ENCODE measurements at places on chromosomes 6 and 20.

DNA sequence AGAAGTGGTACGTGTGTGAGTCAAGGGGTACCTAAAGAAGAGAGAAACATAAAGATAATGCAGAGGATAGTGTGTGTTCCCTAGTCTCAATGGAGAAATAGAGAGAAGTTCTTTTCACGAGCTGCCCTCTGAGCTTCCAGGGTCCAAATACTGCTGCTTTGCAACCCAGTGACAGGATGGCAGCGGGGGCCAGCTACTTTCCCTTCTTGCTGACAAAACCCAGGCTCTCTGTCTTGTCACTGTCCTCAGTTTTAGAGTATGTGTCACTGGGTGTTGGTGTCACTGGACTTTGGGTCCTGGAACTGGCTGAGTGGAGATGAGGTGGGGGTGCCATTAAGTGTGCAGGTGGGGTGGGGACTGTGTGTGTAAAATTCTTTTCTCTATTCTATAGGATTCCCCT, 265.6 kb downstream of the CDC5L start:
- DNase-seq: no peak

GRCh38 chr6:84738996-84739865, 25.2 kb downstream of the TBX18 start:
- no peak for DNase-seq

DNA sequence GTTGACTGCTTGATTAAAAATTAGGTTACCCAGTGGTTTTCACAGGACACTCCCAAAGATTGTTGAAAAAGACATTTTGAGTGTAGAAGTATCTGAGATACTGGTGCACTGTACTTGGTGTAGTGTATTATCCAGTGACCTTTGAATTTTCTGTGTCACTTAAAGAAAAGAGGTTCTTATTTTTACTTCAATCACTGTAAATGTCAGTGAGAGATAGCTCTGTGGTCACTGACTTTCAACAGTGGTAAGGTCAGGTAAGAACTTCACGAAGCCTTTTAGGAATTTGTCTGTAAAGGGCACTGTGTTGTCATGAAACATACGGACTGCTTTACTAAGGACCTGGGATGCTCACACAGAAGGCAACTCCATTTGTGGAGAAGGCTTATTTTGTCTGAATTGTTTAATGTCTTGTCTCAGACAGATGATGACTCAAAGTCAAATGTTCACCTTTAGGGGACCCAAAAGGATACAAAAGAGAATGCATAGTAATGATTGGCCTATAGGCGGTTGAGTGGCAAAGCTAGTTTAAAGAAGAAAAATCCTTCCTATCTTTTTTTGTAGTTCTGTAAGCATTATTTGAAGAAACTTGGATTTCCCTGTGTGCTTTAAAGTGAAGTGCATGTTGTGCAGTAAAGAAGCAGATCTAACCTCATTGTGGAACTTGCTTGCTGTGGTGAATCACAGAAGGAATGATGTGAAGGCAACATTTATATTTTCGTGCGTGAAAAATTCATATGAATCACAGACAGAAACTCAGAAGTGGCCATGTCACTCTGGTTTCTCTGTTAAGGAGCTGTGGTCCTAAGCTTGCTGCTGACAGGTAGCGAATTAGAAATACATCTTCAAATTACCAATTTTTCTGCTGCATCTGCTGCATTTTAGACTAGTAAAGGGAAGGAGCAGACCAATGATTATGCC, 47.3 kb downstream of the ZFAND3 start:
- DNase-seq: no peak

GRCh38 chr20:23125625-23126191, 39.6 kb upstream of the CD93 start:
- peak; percentile 65 for DNase-seq

- DNase-seq: no peak
Measured at GRCh38 chr20:4867051-4867450, 134.3 kb downstream of the SLC23A2 start.

DNA sequence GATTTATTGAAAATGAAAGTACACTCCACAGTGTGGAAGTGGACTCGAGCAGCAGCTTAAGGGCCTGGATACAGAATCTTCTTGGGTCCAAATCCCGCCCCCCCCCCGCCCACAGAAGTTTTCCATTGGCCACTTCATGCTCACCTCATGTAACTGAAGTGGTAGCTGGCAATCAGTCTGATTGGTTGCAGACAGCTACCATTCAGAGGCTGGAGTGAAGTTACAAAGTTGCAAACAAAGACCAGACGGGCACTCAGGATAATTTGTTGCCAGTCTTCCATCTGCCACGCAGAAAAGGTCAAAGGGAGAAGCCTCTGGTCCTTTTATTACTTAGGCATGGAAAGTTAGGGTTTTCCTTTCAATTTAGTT, 25.8 kb upstream of the FABP7 start:
- no peak for DNase-seq

DNA sequence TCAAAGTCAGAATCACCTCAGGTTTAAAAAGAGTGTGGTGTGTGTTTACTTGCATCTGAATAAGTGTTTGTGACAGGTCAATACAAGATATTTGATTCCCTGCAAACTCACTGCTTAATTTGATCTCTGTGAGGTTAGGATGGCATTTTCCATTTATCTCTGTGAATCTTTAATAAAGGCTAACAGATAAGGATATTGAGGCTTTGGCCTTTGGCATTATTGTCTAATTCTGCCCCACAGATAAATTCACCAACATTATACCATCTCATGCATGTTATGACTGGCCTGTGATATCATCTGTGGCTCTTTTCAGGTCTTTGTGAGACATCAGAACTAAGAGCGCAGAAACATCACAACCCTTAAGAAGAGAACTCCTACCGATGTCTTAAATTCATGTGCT, 84.7 kb downstream of the TRMT6 start:
- DNase-seq: no peak

GRCh38 chr6:97427648-97428047, 144.6 kb upstream of the MMS22L start:
- DNase-seq: no peak

GRCh38 chr20:53227523-53227922, 255.4 kb downstream of the TSHZ2 start:
- no peak for DNase-seq

- no peak for DNase-seq
Measured at GRCh38 chr6:16639684-16640480, 121.4 kb downstream of the ATXN1 start.

DNA sequence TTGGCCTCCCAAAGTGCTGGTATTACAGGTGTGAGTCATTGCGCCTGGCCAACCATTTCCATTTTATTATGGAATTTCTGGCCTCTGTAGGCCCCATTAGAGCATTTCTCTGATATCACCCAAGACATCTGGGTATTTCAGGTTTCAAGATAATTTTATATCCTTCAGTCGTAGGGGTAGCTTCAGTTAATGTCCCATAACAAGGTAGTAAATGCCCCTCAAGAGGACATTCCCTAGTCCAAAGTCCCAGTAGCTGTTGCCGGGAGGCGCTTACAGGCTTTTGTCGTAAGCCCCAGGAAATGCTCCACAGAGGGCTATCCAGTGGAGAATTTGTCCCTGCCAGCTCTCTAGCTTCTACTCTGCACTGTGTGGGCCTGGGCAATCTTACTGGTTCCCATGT, 24.4 kb downstream of the EFCAB8 start:
- DNase-seq: no peak

DNA sequence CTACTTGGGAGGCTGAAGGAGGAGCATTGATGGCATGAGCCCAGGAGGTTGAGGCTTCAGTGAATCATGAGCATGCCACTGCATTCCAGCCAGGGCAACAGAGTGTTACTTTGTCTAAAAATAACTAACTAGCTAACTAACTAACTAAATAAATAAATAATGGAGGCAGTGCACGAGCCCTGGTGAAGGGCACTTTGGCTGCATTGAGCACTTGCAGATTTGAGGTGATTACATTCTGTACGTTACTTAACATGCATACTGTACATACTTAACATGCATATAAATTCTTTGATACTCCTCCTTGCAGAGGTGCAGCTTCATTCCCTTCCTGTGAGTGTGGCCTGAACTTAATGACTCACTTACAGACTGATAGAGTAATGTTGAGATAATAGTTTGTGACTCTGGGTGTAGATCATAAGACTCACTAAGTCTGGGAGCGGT, 10.7 kb downstream of the HLA-A start:
- no peak for DNase-seq

DNA sequence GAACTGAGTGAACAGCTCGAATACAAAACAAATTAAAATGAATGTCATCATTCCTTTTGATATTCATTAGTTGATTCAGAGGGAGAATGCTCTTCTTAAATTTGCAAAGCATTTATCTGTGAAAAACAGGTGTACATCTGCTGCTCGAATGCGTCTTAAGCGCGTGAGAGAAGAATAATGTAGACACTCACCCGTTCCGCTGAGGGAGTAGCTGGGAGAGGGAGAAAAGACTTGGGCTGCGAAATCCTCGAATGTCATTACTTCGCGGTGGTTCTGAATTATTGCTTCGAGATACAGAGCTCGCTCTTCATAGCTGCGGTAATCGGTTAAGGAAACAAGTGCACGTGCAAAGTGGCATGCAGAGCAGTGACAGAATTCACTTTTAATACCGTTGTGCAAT, 43.9 kb downstream of the INSM1 start:
- DNase-seq: no peak

DNA sequence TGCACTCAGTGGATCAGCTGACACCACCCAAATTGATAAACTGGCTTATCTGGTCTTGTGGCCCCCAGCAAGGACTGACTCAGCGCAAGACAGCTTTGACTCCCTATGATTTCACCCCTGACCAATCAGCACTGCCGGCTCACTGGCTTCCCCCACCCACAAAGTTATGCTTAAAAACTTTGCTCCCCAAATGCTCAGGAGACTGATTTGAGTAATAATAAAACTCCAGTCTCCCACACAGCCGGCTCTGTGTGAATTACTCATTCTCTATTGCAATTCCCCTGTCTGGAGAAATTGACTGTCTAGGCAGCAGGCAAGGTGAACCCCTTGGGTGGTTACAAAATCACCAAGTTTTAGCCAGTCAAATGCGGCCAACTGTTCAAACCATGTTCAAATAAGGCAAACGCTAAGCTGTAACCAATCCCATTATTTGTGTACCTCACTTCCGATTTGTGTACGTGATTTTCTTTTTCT, 32.5 kb downstream of the SLC22A2 start:
- no peak for DNase-seq

DNA sequence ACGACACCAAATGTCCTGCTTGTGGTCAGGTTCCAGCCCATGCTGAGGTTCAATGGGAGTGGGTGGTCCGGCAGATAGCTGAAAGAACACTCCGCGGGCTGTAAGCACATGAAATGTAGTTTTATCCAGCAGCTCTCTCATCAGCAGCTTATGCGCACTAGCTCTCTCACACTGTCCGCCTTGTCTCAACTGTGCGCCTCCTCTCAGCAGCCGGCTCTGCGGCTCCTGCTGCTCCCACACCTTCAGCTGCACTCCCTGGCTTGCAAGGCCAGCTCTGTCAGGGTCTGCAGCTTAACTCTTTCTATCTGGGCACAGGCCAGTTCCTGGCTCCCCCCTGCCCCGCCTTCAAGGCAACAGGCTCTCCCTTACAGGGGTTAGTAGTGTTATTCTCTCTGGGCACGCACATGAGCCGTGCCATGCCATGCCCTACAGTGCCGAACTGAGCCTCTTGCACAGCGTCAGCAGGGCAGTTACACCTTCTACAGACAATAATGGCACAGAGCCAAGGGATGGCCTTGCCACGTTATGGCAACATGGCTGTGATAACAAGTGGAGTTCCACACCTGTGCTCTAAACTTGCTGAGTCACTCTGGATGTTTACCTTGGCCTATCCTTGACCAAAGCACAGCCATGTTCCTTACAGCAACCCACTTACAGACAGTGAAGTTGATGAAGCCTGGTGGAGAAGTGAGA, 84.0 kb upstream of the LRFN2 start:
- no peak for DNase-seq

- no peak for DNase-seq
Measured at GRCh38 chr20:34199183-34199582, 42.0 kb upstream of the ASIP start.

- DNase-seq: no peak
Measured at GRCh38 chr20:8718279-8718678, 350.6 kb upstream of the PLCB4 start.
